ENCODE measurements at places on chromosomes 2 and 18.

GRCh38 chr18:55340998-55341397, 247.0 kb downstream of the TCF4 start:
- DNase-seq, result no peak

DNA sequence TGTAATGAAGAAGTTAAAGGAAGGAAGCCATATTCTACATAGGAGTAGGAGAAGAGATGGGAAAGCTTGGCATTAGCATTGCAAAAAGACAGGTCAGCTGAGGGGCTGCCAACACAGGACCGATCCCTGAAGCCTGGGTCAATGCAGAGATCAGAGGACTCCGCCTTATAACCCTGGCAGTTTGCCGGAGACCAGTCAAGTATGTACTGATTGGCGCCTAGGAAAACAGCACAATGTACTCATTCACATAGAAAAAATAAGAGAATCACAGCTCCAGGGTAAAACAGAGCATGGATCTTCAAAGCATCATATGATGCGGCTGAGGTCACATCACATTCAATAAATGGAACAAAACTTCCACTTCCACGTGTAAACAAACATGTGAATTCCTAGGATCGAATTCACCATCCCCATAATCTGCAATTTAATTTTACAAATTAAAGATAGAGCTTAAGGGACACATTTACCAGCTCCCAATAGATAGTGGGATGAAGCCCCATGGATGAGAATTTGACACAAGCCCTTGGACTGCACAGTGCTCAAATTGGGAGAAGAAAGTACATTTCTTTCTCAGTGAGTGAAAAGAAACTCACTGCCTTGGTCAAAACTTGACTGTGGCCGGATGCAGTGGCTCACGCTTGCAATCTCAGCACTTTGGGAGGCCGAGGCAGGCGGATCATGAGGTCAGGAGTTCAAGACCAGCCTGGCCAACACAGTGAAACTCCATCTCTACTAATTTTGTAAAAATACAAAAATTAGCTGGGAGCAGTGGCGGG, 135.0 kb upstream of the KLHL14 start:
- no peak for DNase-seq

DNA sequence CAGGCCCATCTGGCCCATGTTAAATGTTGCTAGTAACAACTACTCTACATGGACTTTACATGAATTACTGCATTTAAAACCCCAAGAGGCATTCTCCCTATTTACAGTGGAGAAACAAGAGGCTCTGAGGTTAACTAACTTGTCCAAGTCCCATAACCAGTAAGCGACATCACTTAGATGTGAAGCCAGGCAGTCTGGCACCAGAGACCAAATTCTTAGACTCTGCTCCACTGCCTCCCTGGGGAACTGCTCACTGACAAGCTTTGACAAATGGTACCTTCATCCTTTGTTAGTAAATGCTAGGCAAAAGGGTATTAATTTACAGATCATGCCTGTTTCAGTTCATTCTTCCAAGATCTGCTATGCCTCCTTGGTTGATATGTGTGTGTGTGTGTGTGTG, 124.8 kb downstream of the AFF3 start:
- no peak for DNase-seq

DNA sequence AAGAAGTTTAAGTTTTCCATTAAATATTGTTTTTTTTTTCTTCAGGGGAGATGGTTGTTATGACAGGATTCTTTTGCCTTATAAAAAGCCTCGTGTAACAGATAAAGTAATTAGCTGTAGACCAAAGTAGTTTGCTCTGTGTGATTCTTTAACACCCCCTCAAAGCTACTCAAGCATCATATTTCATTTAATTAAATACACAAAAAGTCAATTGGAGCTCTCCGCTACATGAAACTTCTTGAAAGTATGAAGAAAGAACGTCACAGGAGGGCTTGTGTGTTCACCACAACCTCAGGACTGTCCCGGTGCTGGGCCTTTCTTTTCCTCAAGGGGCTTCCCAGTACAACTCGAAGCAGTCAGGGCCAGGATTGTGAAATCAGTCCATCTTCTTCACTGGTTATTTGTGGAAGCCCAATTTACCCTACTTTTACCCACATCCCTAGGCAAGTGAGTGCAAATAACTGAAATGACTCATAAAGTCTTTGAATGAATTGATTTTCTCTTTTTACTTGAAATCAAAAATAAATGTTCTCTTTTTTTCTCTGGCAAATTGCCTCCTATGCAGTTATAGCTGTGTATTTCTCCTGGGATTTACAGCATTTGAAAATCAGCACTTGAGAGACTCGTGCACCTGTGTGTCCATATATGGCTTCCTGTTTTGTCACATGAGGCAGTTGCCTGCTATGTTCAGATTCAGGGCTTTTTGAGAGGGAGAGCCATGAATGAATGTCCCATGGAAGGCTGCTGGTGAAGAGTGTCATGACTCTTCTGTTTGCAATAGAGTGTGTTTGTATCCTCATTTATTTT, 48.6 kb downstream of the LINC00305 start:
- no peak for DNase-seq

DNA sequence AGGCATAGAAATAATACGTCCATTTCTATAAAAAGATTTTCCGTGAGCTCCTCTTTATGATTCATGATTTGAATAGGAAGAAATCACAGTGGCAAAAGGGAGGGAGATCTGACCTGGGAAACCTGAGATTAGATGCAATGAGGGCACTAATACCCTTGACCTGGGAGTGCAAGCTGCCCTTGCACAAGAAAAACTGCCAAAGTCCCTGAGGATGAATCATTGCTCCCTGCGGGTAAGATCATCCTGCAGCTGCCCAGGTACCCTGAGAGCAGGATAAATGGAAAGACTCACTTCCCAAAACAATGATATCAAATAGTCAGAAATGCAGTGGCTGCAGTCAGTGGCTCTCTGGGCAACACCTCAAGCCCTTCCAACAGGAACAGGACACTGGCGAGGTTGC, 11.6 kb downstream of the FHL2 start:
- DNase-seq, result no peak

- peak; percentile 69 for DNase-seq
Measured at GRCh38 chr2:218877331-218877730, 3.3 kb upstream of the WNT10A start.

DNA sequence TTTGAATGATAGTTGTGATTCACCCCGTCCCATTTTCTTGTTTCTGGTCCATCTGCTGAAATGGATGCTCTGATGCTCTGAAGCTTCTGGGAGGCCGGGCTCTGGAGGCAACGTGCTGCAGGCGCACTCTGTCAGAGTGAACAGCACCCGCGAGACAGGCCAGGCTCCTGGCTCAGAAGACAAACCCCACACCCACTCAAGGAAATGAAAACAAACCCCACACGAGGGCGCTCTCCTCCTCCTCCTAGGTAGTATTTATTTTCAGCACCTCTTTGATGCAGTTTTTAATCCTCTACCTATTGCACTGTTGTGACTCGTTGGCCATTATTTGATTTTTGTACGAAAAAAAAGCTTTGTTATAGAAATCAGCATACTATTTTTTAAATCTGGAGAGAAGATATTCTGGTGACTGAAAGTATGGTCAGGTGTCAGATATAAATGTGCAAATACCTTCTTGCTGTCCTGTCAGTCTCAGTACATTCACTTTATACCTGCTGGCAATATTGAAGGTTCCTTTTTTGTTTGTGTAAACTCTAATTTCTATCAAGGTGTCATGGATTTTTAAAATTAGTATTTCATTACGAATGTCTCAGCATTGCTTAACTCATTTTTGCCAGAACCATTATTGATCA, 10.3 kb upstream of the CHST10 start:
- no peak for DNase-seq

DNA sequence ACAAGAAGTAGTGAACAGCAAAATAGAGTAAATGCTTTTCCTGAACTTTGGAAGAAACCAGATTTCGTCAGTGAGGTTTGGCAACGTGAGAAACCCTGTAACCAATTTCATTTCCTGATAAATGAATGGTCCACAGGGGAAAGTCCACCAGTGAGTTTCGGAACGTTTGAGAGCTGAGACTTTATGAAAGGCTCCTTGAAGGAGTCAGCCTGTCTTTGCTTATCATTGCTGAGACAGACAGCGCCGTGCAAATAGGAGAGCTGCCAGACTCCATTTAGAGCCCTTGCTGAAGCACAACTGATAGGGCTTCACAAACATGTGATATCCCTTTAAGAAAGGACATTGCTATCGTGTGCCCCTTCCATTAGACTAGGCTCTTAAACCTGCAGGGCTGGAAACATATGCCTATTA, 121.8 kb upstream of the SMAD7 start:
- DNase-seq, result no peak

DNA sequence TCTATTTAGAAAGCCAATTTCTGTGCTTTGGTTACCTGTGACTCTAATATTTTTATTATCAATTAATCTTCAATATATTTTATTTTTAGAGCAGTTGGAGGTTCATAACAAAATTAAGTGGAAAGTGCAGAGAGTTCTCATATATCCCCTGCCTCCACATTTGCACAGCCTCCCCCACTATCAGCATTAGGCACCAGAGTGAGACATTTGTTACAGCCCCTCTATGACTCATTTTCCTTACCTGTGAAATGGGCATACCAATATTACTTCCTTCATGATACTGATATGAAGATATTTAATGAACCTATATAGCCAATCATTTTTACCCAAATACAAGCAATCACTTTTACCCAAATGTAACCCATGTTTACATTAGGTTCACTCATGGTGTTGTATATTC, 34.0 kb upstream of the CYTIP start:
- DNase-seq, result no peak

- DNase-seq, result peak; percentile 41
Measured at GRCh38 chr2:10552220-10552870, 104.2 kb upstream of the ODC1 start.

- DNase-seq, result peak; percentile 93
Measured at GRCh38 chr18:62523631-62524439, 1.0 kb downstream of the ZCCHC2 start.

DNA sequence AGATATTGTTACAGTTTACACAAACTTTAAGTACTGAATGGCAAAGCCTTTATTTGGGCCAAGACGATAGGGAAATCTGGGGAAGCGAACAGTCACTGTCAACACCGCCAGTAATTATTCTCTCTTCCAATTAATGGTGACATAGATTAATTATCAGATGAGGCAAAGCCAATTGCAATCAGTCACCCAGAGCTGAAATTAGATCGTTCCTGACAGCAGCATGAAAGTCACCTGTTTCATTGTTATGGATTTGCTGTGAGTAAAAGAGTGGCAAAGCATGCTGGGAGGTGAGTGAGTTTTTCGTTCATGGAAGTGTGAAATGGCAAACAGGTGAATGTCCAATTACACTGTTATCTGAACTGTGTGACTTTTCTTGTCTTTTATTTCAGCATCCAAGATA, 164.8 kb upstream of the KLHL14 start:
- DNase-seq, result no peak

Measured in spleen (tissue), 13 donors.